ENCODE measurements at places on chromosomes 7 and 10.

DNA sequence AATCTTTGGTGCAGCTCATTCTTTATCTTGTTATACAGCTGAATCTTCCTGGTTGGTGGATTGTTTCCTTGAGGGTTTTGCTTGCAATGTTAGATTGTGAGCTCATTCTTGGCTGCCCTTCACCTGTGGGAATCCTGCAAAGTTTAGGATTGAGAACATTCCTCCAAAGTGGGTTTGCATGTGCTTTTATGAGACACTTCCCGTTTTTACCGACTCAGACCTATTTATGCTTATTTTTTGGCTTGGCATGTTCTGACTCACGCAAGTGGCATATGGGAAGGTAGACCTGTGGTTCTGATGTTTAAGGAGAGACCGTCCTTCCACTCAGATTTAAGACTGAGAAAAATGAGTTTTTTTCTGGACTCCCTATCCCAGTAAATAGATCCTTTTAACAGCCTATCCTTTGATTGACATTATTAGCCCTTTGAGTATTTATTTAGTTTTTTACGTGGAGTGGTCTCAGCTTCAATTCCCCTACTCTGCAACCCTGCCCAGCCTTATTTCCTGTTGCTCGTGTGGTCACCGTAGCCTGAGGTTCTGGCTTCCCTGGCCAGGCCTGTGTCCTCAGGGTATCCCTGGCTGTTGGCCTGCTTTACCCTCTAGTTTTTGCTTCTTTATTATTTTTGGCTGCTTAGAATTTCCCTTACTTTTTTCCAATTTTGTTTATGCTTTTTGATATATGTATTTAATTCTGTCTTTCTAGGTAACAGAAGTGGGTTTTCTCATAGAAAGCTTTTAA is 13.4 kb upstream of the PRF1 start:
- no peak for DNase-seq

- DNase-seq = no peak
These were observed 85.2 kb downstream of the IGF2BP3 start for GRCh38 chr7:23385140-23385539.

DNA sequence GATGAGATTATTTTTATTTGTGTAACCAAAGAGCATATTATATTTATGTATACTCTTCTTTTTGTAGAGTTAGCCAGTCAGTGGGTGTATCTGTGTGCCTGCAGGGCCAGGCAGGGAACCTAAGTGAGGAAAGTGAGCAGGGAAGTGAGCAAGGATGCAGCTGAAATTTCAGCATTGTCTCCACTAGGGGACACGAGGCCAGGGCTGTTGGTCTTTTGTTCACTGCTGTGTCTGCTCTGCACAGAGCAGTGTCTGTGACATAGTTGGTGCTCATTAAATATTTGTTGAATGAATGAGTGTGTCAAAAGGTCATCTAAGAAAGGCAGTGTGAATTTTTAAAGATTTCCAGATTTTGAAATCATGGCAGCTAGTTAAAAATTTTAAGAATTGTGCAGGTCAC is 51.8 kb downstream of the SUGCT start:
- DNase-seq = no peak

- DNase-seq = no peak
These were observed 27.8 kb downstream of the FAM53B start for GRCh38 chr10:124716369-124716768.

- no peak for DNase-seq
These were observed 1160.3 kb upstream of the AUTS2 start for GRCh38 chr7:68438016-68438415.

GRCh38 chr10:3741688-3742461 is 43.1 kb downstream of the KLF6 start:
- no peak for DNase-seq

DNA sequence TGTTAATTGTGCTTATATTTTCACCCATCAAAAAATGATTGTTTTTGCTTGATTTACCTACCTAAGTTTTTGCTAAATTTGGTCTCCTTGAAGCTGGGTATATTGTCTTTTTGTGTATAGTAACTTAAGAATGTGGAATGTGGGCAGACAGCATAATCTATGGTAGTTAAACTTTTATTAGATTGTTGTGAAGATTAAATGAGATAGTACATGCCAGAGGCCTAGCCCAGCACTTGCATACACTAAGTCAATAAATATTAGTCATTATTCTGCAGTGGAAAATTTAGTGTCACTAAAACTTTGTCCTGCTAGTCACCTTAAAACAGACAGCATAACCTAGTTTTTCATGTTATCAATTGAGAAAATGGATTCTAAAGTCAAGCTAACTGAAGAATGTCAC is 19.3 kb upstream of the RPA3 start:
- no peak for DNase-seq

- no peak for DNase-seq
These were observed 1191.1 kb downstream of the SORCS1 start for GRCh38 chr10:105973360-105973759.

- peak; percentile 5 for DNase-seq
These were observed 18.7 kb upstream of the DDIT4 start for GRCh38 chr10:72254813-72255568.

DNA sequence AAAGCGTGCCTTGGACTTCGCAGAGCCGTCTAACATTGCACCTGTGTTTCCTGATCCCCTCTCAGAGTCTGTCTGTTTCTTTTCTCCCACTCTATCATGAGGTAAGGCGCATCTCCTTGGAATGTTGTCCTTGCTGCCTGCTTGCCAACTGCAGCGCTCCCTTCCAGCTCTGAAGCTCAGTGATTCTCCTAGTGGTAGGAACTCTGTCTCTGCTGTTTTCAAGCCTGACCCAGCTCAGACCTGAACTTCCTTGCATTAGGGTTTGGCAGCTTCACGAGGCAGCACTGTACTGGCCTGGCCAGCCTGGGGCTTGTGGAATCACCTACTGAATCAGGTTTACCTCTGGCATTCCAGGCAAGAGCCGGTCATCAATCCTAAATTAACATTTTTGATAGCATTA is 123.9 kb downstream of the CREB5 start:
- no peak for DNase-seq

DNA sequence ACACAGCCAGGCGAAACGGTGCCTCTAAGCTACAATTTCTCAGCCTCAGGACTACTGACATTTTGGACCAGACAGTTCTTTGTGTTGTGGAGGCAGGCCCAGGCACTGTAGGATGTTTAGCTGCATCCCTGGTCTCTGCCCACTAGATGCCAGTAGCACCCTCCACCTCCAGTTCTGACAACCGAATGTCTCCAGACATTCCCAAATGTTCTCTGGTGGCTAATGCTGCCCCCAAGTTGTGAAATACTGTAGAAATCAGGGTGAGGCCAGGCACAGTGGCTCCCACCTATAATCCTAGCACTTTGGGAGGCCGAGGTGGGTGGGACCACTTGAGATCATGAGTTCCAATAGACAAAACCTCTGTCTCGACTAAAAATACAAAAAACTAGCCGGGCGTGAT is 18.2 kb downstream of the HNRNPF start:
- DNase-seq = no peak

- DNase-seq = no peak
These were observed 2.4 kb downstream of the BRI3 start for GRCh38 chr7:98283887-98284222.

All from DMS79 treated with DMSO at 0.1 percent for 48 hours (cell line).